ENCODE measurements at places on chromosomes 12 and 14.
A peak's percentile ranks its signal among the peaks of the same experiment; 100 is the strongest.

DNA sequence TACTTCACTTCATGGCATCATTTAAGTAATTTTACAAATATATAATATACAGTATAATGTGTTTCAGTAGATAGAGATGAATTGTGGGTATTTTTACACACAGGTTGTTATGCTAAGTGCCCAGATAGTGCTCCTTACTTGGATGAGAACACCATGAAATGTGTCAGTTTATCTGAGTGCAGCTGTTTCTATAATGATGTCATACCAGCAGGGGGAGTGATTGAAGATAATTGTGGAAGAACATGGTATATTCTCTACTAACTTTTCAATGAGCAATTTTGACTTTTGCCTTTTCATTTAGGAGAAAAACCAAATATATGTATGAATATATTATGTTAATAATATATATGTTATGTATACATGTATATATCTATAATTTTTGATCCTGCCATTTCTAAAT lies 221.6 kb downstream of the LRRK2 start:
- DNase-seq = no peak
- H3K4me1 ChIP-seq = no peaks in the 10 kb centered on the region
- no peaks in the 10 kb centered on the region for H3K27me3 ChIP-seq
- no peak overlapping the region for H3K4me3 ChIP-seq
- H3K27ac ChIP-seq = no peak overlapping the region

DNA sequence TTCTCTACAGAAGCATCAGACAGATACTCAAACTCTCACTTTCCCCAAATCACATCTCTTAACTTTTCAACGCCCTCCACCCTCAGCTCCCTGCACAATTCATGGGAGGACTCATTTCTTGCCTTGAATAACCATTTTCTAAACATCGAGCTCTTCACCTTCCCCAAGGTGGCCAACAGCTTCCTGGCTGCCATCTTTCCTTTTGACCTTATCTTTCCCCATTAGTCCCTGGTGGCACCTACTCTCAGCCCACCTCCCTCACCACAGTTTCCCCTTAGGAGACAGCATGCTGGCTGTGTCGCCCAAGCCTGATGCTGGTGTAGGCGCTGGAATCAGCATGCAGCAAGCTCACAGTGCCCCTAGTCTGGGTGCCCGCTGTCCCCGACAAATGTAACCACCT lies 8.4 kb upstream of the OAS1 start:
- no peaks in the 10 kb centered on the region for H3K27me3 ChIP-seq
- no peak overlapping the region for H3K4me3 ChIP-seq
- H3K4me1 ChIP-seq = no peaks in the 10 kb centered on the region
- H3K27ac ChIP-seq = no peak overlapping the region
- H3K36me3 ChIP-seq = no peaks in the 10 kb centered on the region

DNA sequence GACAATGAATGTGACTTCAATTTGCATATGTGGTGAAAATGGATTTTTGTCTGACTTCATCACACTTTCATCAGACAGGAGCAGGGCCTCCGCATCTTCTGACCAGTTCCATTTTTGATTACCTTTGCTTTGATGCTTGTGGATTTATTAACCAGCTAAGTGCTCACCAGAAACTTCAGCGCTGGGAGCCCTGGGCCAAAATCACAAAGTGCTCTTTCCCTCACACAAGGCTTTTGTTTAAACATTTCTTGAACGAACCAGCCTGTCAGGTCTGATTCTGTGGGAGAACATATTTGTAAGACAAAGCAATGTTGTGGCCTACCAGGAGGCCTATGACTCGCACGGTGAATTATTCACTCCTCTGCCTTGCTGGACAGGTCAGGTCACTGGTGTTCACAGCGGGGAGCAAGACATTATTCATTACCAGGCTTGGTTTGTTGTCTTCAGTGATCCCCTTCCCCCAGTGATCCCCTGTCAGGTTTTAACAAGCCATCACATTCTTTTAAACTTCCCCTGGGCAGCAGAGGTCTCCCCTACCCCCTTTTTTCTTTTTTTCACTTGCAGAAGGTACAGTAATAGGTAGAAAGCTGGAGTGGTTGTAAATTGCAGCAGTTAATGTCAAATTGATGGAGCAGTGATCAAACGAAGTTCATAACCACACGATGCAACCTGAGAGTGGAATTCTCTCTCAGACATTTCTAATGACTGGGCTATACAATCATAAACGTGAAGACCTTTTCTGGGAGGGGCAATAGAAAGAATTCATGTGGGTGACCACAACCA lies 167.5 kb upstream of the PRICKLE1 start:
- H3K27ac ChIP-seq = no peak overlapping the region
- H3K4me1 ChIP-seq = no peaks in the 10 kb centered on the region
- no peaks in the 10 kb centered on the region for H3K27me3 ChIP-seq
- no peak for DNase-seq
- H3K36me3 ChIP-seq = no peaks in the 10 kb centered on the region

GRCh38 chr12:116376354-116377193 lies 99.1 kb upstream of the MED13L start:
- H3K27me3 ChIP-seq = no peaks in the 10 kb centered on the region
- no peak overlapping the region for H3K27ac ChIP-seq
- H3K36me3 ChIP-seq = no peaks in the 10 kb centered on the region
- DNase-seq = no peak
- peaks cover 4% of the 10 kb centered on the region for H3K4me1 ChIP-seq

DNA sequence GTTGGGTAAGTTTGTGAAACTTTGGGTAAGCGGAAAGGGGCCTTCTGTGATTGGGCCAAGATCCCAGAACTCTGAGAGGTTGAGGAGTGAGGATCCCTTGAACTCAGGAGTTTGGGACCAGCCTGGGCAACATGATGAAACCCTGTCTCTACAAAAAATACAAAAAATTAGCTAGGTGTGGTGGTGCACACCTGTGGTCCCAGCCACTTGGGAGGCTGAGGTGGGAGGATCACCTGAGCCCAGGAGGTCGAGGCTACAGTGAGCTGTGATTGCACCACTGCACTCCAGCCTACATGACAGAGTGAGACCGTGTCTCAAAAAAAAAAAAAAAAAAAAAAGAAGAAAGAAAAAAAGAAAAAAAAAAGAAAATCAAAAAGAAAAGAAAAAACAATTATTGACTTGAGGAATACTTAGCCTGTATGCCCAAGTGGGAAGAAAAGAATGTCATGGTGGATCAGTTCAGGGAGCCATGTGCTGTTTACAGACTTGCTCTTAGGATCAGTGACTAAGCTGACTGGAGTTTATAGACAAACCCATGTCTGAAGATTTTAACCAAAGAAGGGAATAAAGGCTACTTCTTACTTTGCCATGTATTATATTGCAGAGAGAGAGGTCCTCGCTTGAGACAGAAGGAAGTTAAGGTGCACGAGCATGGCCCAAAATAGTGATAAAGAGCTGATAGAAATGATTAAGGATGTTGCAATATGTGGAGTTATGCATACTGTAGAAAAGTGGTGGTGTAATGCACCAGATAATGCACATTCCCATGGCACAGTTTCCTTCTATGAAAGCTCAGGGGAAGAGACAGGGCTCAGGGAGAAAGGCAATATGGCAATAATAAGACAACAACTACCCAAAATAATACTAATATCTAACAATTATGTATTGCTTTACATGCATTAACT lies 881 bp downstream of the HSD17B6 start:
- peak overlapping the region; percentile 16 for H3K4me3 ChIP-seq
- H3K36me3 ChIP-seq = no peaks in the 10 kb centered on the region
- no peaks in the 10 kb centered on the region for H3K27me3 ChIP-seq
- DNase-seq = no peak
- no peaks in the 10 kb centered on the region for H3K4me1 ChIP-seq

DNA sequence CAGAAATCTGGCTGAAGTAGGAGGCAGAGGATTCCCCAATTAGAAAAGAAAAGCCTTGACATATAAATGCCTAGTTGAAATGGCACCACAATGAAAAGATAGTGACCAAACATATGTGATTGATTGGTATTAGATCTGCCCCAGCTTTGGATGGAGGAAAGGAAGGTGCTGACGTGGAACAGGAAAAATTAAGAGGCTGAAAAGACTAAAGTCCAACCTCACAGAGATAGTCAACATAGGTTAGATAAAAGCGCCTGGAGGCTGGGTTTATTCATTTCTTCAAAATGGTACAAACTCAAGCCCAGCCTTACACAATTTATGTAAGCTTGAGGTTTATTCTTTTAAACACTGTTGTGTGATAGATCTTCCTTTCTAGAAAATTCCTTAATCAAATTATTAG lies 129.6 kb downstream of the RPS29 start:
- H3K4me1 ChIP-seq = no peaks in the 10 kb centered on the region
- no peaks in the 10 kb centered on the region for H3K27me3 ChIP-seq
- DNase-seq = no peak
- H3K36me3 ChIP-seq = no peaks in the 10 kb centered on the region
- H3K4me3 ChIP-seq = no peak overlapping the region
- H3K27ac ChIP-seq = no peak overlapping the region

GRCh38 chr14:58779376-58779775 lies 141.6 kb downstream of the DACT1 start:
- no peaks in the 10 kb centered on the region for H3K36me3 ChIP-seq
- DNase-seq = no peak
- no peaks in the 10 kb centered on the region for H3K4me1 ChIP-seq
- H3K27me3 ChIP-seq = no peaks in the 10 kb centered on the region
- no peak overlapping the region for H3K4me3 ChIP-seq

DNA sequence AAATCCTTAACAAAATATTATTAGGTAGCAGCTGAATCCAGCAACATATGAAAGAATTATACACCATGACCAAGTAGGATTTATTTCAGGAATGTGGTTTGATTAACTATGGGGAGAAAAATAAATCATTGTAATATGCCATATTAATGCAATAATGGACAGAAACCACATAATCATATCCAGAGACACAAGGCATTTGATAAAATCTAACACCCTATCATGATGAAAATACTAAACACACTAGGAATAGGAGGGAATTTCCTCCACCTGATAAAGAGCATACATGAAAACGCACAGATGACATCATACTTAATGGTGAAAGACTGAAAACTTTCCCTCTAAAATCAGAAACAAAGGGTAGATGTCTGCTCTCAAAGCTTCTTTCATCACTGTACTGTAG lies 238.9 kb downstream of the PHLDA1 start:
- no peaks in the 10 kb centered on the region for H3K36me3 ChIP-seq
- no peaks in the 10 kb centered on the region for H3K4me1 ChIP-seq
- H3K4me3 ChIP-seq = no peak overlapping the region
- H3K27ac ChIP-seq = no peak overlapping the region
- DNase-seq = no peak

- H3K36me3 ChIP-seq = no peaks in the 10 kb centered on the region
- H3K4me1 ChIP-seq = no peaks in the 10 kb centered on the region
- H3K27me3 ChIP-seq = no peaks in the 10 kb centered on the region
- no peak overlapping the region for H3K4me3 ChIP-seq
Measured at GRCh38 chr14:81187832-81188522, 32.8 kb downstream of the GTF2A1 start.

- no peak overlapping the region for H3K4me3 ChIP-seq
- no peak overlapping the region for H3K27ac ChIP-seq
- no peaks in the 10 kb centered on the region for H3K27me3 ChIP-seq
- H3K4me1 ChIP-seq = no peaks in the 10 kb centered on the region
Measured at GRCh38 chr12:39010406-39010805, 105.0 kb upstream of the CPNE8 start.

- no peaks in the 10 kb centered on the region for H3K36me3 ChIP-seq
- no peak for DNase-seq
- no peak overlapping the region for H3K4me3 ChIP-seq
- no peak overlapping the region for H3K27ac ChIP-seq
- H3K27me3 ChIP-seq = no peaks in the 10 kb centered on the region
Measured at GRCh38 chr12:74490390-74491064, 47.1 kb upstream of the ATXN7L3B start.

- H3K36me3 ChIP-seq = no peaks in the 10 kb centered on the region
- no peaks in the 10 kb centered on the region for H3K27me3 ChIP-seq
- H3K27ac ChIP-seq = no peak overlapping the region
Measured at GRCh38 chr12:92336641-92337040, 191.0 kb upstream of the BTG1 start.

DNA sequence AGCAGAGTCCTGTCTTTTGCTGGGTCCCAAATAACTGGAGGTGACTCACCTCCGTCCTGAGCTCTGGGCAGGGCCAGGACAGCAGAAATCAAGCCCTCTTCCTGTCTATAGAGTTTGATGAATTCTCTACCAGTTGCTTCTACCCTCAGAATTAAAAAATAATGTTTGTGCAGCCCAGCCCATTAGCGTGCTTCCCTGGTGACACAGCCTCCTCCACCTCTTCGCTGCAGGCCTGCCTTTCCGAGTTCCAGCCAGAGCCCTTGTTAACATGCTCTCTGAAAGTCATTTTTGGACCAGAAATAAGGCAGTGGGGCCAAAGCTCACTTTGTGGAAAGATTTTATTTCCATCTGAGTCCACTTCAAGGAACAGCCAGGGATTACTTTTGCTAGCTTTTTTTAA lies 94.0 kb downstream of the TBX5 start:
- H3K27ac ChIP-seq = no peak overlapping the region
- no peaks in the 10 kb centered on the region for H3K4me1 ChIP-seq
- H3K27me3 ChIP-seq = no peaks in the 10 kb centered on the region
- DNase-seq = no peak
- no peak overlapping the region for H3K4me3 ChIP-seq
- no peaks in the 10 kb centered on the region for H3K36me3 ChIP-seq

DNA sequence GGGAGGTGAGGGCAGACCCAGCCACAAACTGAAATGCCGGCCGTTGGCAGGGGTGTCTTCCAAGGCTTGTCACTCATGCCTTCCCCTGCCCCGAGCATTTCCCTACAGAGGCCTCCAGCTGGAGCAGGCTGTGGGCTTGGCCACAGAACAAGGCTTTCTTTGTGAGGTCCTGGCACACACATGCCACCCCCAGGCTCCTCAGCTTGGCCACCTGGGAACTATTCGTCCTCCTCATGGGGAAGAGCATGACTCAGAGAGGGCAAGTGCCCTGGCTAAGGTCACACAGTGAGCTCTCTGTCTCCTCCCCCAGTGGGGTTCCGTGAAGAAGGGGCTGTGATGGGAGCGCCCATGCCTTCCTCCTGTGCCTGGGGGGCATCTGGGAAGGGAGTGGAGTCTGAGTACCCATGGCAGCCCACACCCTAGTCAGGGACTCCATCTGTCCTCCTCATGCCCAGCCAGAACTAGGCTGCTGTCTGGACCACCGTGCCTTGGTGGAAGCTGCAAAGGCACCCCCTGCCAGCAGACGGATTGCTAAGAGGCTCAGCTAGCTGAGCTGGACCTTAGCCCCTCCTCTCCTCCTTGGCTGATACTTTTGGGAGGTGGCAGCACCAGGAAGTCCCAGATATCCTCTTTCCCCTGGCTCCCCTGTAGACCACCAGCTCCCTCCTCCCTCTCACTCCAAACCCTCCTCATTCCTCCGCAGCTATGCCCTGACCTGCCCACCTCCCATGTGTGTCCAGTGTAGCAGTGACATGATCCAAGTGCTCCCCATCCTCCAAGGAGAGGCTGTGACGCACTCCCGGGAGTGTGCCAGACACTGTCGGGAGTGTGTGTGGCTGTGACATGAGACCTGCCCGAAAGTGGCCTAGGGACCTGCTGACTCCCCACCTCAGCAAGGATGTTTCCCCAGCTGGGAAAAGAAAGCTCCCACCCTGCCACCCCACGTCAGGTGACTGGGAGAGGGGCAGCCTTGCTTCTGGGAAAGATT lies 21.4 kb downstream of the ABCB9 start:
- H3K27ac ChIP-seq = no peak overlapping the region
- H3K4me3 ChIP-seq = no peak overlapping the region
- H3K36me3 ChIP-seq = no peaks in the 10 kb centered on the region
- H3K4me1 ChIP-seq = no peaks in the 10 kb centered on the region
- no peaks in the 10 kb centered on the region for H3K27me3 ChIP-seq
